ENCODE measurements at places on chromosomes 5 and 9.

GRCh38 chr9:22049411-22049810 lies 40.3 kb upstream of the CDKN2B start:
- DNase-seq, result no peak

DNA sequence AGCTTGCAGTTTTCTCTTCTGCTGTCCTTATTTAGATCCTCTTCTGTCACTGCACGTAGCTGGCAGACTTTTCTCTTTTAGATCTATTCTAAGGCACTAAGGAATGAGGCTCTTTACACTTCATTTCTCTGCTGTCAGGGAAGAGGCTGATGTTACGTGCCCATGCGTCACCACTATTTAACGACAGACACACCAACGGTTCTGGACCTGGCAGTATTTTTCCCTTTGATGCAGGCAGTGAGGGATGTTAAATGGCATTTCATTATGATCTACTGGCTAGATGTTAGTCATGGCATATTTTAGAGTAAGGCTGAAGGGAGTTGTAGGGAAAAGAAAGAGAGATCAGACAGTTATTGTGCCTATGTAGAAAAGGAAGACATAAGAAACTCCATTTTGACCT lies 8.2 kb upstream of the CRHBP start:
- DNase-seq, result no peak

DNA sequence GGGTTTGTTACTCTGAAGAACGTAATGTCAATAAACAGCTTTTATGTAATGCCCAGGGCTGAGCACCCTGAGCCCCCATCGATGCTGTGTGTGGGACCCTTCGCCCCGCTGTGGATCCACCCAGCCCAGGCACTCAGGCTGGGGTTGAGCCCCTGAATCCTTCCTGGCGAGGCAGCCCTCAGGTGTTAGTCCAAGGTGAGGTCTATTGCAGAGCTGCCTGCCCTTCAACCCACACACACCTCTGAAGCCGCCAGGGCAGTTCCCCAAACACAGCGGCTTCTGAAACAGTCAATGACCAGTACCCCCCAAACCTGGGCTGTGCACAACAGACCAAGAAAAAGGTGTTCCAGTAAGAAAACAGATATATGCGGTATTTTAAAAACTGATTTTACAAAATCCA lies 11.6 kb downstream of the DIPK1B start:
- DNase-seq, result no peak

DNA sequence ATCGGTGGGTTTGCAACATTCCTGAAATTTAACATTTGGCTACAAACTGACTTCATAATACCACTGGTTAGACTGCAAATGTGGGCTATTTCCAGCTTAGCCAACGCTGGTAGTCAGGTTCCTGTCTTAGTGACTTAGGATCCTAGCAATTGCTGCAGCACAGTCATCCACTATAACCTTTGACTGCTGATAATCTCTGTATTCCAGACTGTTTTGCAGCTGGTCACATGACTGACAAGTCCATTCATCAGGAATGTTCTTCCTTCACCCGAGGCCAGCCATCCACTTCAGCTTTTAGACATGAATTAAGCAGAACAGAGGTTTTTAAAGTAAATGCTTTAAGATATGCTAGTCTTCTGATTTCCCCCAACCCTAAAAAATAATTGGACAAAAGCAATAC lies 425.9 kb upstream of the MPDZ start:
- DNase-seq, result peak; percentile 70

DNA sequence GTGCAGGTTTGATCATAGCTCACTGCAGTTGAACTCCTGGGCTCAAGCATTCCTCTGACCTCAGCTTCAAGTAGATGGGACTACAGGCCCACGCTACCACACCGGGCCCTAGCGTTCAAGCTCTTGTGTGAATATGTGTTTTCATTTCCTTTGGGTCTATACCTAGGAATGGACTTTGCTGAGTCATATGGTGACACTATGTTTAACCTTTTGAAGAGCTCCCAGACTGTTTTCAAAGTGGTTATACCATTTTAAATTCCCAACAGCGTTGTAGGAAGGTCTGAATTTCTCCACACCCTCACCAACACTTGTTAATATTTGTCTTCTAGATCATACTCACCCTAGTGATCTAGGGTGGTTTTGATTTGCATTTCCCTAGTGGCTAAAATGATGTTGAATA lies 33.5 kb downstream of the FAF2 start:
- DNase-seq, result no peak

- DNase-seq, result peak; percentile 74
Observed at GRCh38 chr5:111227801-111228200, 3.6 kb downstream of the CAMK4 start.

DNA sequence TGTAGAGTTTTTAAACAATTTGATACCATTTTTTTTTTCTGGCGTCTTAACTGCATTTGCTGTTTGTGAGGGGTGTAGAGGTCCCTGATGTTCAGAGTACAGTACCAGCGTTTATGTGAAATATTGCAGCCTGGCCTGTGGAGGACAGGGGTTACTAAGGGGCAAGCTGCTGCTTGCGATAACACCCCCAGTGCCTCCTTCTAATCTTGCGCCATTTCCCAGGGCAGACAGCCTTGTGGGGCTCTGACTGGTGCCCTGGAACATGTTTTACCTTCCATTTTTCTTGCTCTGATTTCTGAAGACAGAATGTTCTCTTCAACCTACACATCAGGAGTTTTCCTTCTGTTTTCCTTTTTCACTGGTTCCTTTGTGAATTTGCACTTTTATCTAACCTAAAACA lies 142.9 kb downstream of the DOCK8 start:
- peak; percentile 8 for DNase-seq

GRCh38 chr9:5112646-5113045 lies 72.8 kb downstream of the INSL6 start:
- no peak for DNase-seq

DNA sequence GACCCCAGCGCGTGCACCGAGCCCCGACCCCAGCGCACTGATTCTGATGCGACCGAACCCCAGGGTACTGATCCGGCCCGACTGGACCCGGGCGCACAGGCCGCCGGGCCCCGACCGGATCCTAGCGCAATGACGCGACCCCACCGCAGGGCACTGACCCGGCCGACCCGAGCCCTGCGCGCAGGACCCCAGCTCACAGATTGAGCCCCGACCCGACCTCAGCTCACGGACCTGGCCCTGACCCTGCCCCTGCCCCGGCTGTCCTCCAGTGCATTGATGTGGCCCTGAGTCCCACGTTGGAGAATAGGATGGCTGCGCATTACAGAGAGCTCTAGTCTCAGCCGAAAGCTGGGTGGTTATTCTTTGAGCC lies 438 bp downstream of the TRIP13 start:
- no peak for DNase-seq

- DNase-seq, result no peak
Observed at GRCh38 chr9:12838546-12838945, 63.7 kb downstream of the LURAP1L start.

GRCh38 chr5:54700986-54701578 lies 183.5 kb downstream of the SNX18 start:
- DNase-seq, result peak; percentile 77

DNA sequence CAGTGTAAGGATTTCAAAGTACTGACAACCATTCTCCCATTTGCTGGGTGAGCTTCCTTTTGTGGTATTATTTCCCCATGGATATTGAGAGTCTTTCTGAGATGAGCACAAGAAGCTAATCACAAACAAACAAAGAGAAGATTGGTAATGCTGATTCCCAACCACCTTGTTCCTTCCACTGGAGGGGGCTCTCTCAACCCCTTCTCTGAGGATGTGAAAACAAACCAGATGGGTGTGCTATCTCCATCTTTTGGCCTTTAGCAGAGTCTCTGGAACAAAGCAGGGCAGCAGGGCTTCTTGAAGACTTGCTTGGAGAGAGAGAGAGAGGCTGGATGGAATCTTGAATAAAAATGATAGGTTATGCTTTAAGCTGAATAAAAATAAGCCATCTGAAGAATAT lies 576.7 kb upstream of the ZNF462 start:
- DNase-seq, result peak; percentile 78

- peak; percentile 81 for DNase-seq
Observed at GRCh38 chr5:64690417-64691151, at the start of gene SHISAL2B. Gene SHISAL2B (plus strand): TSS chr5:64690503. CDS start chr5:64690624, 121 bp downstream.

GRCh38 chr5:99102073-99102697 lies 173.4 kb upstream of the CHD1 start:
- no peak for DNase-seq

DNA sequence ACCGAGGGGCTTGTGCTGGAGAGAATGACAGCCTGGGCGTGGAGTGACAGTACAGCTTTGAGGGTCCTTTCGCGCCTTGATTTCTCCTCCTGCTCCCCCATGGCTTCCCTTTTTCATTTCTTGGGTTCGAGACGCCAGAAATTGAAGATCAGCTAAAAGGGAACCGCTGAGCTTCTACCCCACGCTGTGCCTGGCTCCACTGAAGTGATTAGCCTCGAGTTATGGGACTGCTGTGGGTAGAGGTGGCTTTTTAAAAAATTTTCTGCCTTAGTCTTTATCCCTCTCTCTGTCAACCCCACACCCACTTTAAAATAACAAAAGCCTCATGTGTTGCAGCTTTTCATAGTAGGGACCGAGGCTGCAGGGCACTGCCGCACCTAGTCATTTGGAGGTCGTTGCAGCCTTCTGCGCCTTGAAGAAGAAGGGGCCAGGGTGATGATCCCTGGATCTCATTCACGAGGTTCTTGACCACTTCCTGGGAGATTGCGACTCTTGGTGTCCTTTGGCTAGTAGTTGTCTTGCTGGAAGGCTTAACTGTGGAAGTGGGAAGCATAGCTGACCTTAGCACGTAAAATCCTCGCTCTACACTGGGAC lies 603 bp downstream of the PPIP5K2 start:
- DNase-seq, result peak; percentile 57

DNA sequence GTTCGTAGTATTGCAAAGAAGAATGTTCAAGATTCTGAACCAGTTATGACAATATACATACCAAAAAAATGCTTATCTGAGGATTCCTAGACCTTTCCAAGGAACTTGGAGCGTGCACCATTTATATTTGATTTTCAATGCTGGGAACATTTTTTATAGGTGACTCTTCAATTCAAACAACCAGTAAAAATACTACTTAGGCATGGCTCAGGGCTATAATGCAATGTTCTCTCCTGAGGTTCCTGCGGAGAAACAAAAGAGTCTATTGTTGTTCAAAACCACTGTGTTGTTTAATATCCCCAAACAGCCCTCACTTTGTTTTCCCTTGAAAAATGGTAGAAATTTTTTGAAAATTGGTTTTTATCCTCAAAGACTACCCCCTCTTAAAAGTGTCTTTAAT lies 335.7 kb upstream of the IZUMO3 start:
- no peak for DNase-seq

DNA sequence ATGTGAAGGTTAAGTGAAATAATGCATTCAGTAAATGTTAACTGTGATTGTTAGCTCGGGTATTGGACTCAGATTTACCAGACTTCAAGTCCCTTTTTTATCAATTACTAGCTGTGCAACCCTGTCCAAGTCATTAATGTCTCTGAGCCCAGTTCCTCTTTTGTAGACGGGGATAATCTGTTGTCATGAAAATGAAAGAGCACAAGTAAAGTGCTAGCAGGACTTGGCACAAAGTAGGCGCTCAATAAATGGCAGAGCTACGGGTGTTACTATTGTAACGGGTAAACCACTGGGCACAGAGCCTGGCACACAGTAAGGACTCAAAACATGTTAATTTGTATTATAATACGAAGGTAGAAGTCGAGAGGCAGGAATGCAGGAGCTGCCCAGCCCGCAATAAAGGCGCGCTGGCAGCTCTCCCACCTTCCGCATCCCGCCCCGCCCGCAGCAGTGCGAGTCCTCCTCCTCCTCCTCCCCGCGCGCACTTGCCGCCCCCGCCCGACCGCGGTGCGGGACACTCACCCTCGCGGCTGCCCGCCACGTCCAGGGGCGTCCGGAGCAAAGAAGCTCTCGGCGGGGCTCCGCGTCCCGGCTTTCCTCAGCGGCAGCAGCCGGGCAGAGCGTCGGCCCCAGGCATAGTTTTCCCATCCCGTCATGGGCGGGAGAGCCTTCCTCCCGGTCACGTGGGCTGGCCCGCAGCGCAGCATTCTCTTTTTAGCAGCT lies at the start of gene C1QTNF2:
TSS of gene C1QTNF2 (minus strand) at position 637 of the 723 bp plus-strand sequence. CDS start 15,615 bp downstream, outside the sequence.
- DNase-seq, result peak; percentile 86

GRCh38 chr9:122374885-122375420 lies 4.1 kb downstream of the PTGS1 start:
- DNase-seq, result peak; percentile 83

GRCh38 chr9:88527618-88528017 lies 7.4 kb upstream of the NXNL2 start:
- no peak for DNase-seq

DNA sequence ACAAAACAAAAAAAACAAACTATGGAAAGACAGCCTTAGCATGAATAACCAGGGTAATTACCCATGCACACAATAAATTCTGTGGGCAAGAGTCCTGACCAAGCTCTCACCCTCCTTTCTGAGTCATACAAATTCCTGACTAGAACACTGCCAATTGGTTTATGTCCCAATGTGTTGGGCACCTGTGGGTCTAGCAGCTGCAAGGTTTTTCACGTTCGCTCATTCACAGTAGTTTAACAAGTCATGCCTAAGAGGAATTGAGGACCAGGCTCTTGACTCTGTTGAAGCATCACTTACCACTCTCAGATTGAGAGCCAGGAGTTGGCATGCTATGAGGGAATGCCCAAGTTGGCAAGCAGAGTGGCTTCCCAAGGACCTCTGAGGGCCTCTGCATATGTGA lies 205.5 kb upstream of the SLC24A2 start:
- no peak for DNase-seq

GRCh38 chr9:23701291-23701690 lies 124.7 kb downstream of the ELAVL2 start:
- no peak for DNase-seq

GRCh38 chr5:96957254-96958049 lies 21.6 kb downstream of the LNPEP start:
- DNase-seq, result no peak

- DNase-seq, result peak; percentile 51
Observed at GRCh38 chr5:675871-676698, 17.1 kb downstream of the TPPP start.

GRCh38 chr9:8857068-8857925 lies 1057.7 kb upstream of the DMAC1 start:
- DNase-seq, result peak; percentile 65

- no peak for DNase-seq
Observed at GRCh38 chr9:93183663-93184431, at the start of gene WNK2. Gene WNK2 (plus strand): TSS chr9:93184139. CDS start chr9:93184930, 791 bp downstream.

DNA sequence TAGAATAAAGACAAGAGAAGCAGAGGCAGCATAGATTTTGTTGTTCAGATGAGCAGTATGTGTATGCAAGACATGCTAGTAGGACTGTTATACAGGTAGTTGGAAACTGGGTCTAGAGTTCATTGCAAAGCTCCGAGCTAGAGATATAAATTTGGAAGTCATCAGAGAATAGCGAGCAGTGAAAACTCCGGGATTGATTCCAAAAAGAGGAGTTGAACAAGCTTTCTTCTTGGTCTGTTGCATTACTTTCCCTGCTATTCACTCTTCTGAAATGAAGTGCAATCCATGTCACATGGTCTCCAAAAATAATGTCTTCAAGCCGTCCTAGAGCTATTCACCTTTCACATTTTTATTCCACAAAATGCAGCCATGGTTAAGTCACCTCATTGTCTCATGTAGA lies 67.9 kb upstream of the ZNF462 start:
- no peak for DNase-seq
